Calu3 (cell line): ENCODE measurements at places on chromosomes 2 and 18. TPM values are rescaled to one million over a fixed set of nuclear protein-coding genes. Genes with fewer than 3 reads are reported as not detected.

Gene SP110
- 56.7 and 107 TPM in 2 replicates for total RNA-seq

DNA sequence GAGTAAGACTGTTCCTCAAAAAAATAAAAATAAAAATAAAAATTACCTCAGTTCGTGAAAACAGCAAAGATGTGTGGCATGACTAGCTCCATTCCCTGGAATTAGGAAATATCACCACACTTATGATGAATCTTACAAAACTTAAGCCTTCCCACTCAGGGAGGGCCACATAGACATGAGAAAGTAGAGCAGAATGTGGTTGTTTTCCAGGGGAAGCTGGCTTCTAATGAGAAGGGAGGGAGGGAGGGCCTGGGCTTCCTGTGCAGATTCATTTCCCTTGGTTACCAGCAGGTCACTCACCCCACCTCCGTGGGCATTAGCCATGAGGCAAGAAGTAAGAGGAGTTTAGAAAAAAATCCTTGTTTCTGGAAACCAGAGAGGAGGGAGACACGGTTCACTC is 95.9 kb upstream of the RMDN2 start:
- H3K36me3 ChIP-seq: no peaks in the 10 kb centered on the region
- no peak overlapping the region for H3K27ac ChIP-seq

Gene SLC19A3
- 63.8 and 82.4 TPM in 2 replicates for total RNA-seq

GRCh38 chr2:196555726-196556125 is 83.8 kb upstream of the CCDC150 start:
- DNase-seq: no peak
- H3K4me3 ChIP-seq: no peak overlapping the region
- no peaks in the 10 kb centered on the region for H3K4me1 ChIP-seq
- H3K36me3 ChIP-seq: no peaks in the 10 kb centered on the region
- no peak overlapping the region for H3K27ac ChIP-seq

DNA sequence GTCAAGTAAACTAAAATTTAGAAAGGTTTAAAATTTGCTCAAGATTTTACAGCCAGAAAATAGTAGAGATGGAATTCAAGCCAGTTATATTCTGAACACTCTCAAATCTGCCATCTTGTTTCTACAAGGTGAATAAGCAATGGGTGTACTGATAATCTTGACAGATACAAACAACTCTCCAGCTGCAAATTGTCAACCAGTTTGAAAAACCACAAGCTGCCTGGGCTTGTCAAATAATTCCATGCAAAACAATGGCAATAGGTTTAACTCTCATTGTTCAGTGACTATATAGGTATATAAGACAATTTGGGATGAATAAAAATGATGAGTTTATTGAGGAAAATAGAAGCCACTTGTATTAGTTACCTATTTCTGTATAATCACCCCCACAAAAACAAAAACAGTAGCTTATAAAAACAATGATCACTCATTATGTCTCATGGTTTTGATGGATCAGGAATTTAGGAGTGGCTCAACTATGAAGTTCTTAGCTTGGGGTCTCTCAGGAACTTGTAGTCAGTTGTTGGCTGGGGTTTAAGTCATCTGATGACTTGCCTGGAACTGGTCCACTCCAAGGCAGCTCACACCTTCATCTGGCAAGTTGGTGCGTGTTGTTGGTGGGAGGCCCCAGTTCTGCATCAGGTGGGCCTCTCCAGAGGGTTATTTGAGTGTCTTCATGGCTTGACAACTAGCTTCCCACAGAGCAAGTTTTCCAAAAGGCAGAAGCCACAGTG is 12.6 kb upstream of the EVA1A start:
- no peaks in the 10 kb centered on the region for H3K36me3 ChIP-seq
- H3K27ac ChIP-seq: no peak overlapping the region
- no peak for DNase-seq
- peaks cover 44% of the 10 kb centered on the region for H3K27me3 ChIP-seq
- H3K4me1 ChIP-seq: no peaks in the 10 kb centered on the region
- no peak overlapping the region for H3K4me3 ChIP-seq

DNA sequence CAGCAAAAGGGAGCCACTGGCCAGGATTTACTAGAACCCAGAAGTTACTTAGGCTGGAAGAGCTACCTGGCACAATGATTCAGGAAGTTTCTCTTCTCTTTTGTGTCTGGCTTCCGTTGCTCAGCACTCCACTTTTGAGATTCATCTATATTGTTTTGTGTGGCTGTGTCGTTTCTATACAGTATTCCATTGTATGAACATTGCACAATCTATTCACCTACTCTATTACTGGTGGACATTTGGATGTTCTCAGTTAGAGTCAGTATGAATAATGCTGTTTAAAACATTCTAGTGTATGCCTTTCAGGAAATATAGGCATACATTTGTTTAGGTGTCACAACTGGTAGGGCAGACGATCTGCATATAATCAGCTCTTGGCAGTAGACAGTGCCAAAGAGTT is 36.3 kb upstream of the EPHA4 start:
- no peaks in the 10 kb centered on the region for H3K27me3 ChIP-seq
- DNase-seq: no peak
- no peak overlapping the region for H3K4me3 ChIP-seq
- H3K4me1 ChIP-seq: no peaks in the 10 kb centered on the region
- H3K36me3 ChIP-seq: no peaks in the 10 kb centered on the region
- no peak overlapping the region for H3K27ac ChIP-seq

Gene KRTCAP3
- 71.8 and 74.0 TPM in 2 replicates for total RNA-seq

- DNase-seq: no peak
- H3K36me3 ChIP-seq: peaks cover 8% of the 10 kb centered on the region
- H3K27me3 ChIP-seq: peaks cover 66% of the 10 kb centered on the region
- H3K4me3 ChIP-seq: no peak overlapping the region
- peaks cover 9% of the 10 kb centered on the region for H3K4me1 ChIP-seq
Observed at GRCh38 chr2:120439067-120439368, 93.1 kb downstream of the INHBB start.

Gene REG1B
- total RNA-seq: not detected in 2 replicates

Gene KCNS3
- 3.5 and 5.0 TPM in 2 replicates for total RNA-seq

DNA sequence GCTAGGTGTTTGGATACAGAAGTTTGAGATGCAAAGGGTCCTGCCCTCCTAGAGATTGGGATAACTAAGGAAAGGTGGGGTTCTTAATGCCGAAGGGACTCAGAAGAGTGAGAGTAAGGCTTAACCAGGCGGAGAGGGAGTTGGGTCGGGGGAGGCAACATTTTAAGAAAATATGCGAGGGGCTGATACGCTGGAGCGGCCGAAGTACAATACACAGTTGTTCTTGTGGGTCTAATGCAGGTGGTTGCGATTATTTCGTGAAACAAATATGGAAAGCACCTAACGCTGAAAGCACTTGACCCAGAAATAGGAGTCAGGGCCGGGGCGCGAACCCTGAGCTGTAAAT is 344 bp upstream of the MRPL33 start:
- H3K4me1 ChIP-seq: peaks cover 59% of the 10 kb centered on the region
- peaks cover 62% of the 10 kb centered on the region for H3K36me3 ChIP-seq
- no peak for DNase-seq
- H3K27ac ChIP-seq: peak overlapping the region; percentile 93
- no peaks in the 10 kb centered on the region for H3K27me3 ChIP-seq
- peak overlapping the region; percentile 97 for H3K4me3 ChIP-seq

- peaks cover 51% of the 10 kb centered on the region for H3K4me1 ChIP-seq
- H3K36me3 ChIP-seq: peaks cover 35% of the 10 kb centered on the region
- H3K27me3 ChIP-seq: no peaks in the 10 kb centered on the region
- peak; percentile 86 for DNase-seq
- peak overlapping the region; percentile 67 for H3K27ac ChIP-seq
Observed at GRCh38 chr18:58781627-58782194, 83.0 kb upstream of the ZNF532 start.

GRCh38 chr18:9898792-9899549 is 13.2 kb downstream of the TXNDC2 start:
- peak; percentile 45 for DNase-seq
- H3K4me1 ChIP-seq: peaks cover 34% of the 10 kb centered on the region
- H3K27ac ChIP-seq: peak overlapping the region; percentile 64
- H3K4me3 ChIP-seq: peak overlapping the region; percentile 18

- H3K27me3 ChIP-seq: no peaks in the 10 kb centered on the region
- peaks cover 54% of the 10 kb centered on the region for H3K4me1 ChIP-seq
- H3K4me3 ChIP-seq: no peak overlapping the region
- H3K27ac ChIP-seq: no peak overlapping the region
Observed at GRCh38 chr2:232574674-232575403, 24.4 kb downstream of the EIF4E2 start.

DNA sequence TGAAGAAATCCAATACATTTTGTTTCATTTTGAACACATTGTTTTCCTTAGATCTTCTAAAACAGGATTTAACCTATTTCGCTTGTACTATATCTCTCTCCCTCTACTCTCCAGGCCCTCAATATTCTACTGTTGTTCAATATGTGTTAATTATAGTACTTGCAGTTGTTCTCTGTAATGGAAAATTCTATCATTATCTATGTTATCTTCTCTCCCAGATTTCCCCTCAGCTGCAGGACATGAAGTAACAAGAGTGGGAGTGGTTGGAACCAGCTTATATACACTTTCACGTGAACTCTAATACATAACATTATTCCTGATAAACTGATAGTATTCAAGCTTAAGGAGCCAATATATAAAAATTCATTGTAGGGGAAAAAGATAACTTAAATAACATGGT is 7.0 kb upstream of the STRN start:
- no peak overlapping the region for H3K27ac ChIP-seq
- H3K4me3 ChIP-seq: no peak overlapping the region
- no peaks in the 10 kb centered on the region for H3K27me3 ChIP-seq
- no peaks in the 10 kb centered on the region for H3K4me1 ChIP-seq
- peaks cover 5% of the 10 kb centered on the region for H3K36me3 ChIP-seq

DNA sequence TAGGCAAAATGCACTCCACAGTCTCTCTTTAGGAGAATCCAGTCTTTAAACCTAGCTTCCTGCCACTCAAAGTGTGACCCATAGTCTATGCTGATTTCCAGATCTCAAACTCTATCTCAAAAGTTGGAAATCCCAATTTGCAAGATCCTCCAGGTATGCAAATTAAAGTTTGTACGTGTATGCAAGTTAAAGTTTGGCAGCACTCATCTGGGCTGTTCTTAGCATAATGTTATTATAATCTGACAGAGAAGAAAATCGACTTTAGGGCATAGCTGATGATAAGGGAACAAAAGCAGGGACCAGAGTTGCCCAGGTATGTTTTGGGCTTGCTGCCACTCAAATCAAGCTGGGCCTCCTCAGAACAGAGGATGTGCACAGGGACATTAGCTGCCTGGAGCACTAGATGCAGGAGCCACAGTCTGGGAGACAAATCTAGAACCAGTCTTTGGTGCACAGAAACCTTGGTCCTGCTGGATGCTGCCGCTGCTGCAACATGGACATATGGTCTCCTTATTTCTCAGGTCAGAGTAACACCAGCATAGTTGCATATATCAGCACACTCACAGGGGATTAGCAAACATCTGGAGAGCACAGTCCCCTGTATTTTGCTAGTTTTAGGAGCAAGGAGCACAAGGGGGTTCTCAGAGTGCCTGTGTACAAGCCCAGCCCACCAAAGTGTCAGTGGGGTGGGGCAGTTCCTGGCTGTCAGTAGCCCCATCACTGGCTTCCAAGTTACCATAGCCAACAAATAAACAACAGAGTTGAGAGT is 242.6 kb downstream of the TTC32 start:
- no peaks in the 10 kb centered on the region for H3K27me3 ChIP-seq
- peaks cover 5% of the 10 kb centered on the region for H3K4me1 ChIP-seq
- no peaks in the 10 kb centered on the region for H3K36me3 ChIP-seq
- no peak for DNase-seq
- H3K4me3 ChIP-seq: no peak overlapping the region

GRCh38 chr2:237406371-237406895 is 7.5 kb downstream of the COL6A3 start:
- H3K27ac ChIP-seq: no peak overlapping the region

DNA sequence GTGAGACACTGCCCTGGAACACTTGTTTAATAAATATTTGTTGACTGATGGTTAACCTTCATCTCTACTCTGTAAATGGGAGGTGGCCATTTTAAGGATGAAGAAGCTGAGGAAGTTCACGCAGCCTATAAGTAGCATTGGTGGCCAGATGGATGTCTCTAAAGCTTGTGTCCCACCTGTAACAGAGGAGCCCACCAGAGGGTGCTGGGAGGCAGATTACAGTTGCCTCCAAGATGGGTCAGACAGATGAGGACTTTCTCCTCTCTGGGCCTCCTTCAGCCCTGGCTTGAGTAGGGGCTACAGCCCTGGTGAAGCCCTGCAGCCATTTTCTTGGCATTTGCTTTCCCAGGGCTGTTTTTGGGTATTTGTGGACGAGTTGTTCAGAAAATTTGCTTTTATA is 45.0 kb upstream of the MCFD2 start:
- peaks cover 36% of the 10 kb centered on the region for H3K4me1 ChIP-seq
- no peak overlapping the region for H3K4me3 ChIP-seq

Gene TLX2
- total RNA-seq: not detected in 2 replicates

GRCh38 chr2:233141901-233142300 is 81.8 kb downstream of the INPP5D start:
- no peaks in the 10 kb centered on the region for H3K4me1 ChIP-seq
- no peak overlapping the region for H3K27ac ChIP-seq
- no peak overlapping the region for H3K4me3 ChIP-seq
- no peak for DNase-seq
- H3K27me3 ChIP-seq: peaks cover 62% of the 10 kb centered on the region
- no peaks in the 10 kb centered on the region for H3K36me3 ChIP-seq

Gene TMEM182
- 12.1 and 12.9 TPM in 2 replicates for total RNA-seq

Gene CEP192
- 39.2 and 41.3 TPM in 2 replicates for total RNA-seq

DNA sequence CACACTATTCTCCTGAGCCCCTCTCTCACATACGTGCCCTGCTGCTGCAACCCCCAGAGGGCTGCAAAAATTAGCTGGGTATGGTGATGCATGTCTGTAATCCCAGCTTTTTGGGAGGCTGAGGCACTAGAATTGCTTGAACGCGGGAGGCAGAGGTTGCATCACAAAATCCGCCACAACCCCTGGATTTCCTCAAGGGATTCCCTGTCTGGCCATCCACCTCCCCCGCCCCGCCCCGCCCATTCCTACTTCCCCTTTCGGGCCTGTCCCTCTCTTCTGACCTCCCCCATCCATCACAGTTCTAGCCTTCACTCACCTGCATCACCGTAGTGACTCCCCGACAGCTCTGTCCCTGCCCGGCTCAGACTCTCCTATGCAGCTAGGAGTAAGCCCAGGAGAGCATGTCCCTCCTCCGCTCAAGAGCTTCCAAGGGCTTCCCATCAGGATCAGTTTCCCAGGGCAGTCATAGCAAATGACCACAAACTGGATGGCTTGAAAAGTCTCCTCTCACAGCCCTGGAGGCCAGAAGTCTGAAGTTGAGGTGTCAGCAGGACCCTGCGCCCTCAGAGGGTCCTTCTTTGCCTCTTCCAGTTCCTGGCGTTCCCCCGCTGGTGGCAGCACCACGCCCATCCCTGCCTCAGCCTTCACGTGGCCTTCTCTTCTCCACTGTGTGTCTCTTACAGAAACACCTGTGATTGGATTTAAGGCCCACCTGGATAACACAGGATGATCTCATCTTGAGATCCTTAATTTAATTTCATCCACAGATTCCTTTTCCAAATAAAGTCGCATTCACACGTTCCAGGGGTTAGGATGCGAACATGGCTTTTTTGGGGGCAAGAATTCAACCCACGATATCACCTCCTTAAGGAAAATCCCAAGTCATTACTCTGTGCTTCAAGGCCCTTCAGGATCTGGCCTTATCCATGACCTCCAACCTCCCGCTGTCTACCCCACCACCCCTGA is 58.5 kb downstream of the HS1BP3 start:
- peaks cover 55% of the 10 kb centered on the region for H3K4me1 ChIP-seq
- no peak for DNase-seq
- peaks cover 3% of the 10 kb centered on the region for H3K36me3 ChIP-seq
- no peaks in the 10 kb centered on the region for H3K27me3 ChIP-seq
- H3K4me3 ChIP-seq: no peak overlapping the region

Gene ABCG5
- total RNA-seq: 0.66 and 1.0 TPM in 2 replicates
